SK-N-MC (cell line): ENCODE measurements at places on chromosomes 11 and 22.
A peak's percentile ranks its signal among the peaks of the same experiment; 100 is the strongest.

GRCh38 chr11:68397256-68397655 is 63.3 kb upstream of the PPP6R3 start:
- no peak for DNase-seq

DNA sequence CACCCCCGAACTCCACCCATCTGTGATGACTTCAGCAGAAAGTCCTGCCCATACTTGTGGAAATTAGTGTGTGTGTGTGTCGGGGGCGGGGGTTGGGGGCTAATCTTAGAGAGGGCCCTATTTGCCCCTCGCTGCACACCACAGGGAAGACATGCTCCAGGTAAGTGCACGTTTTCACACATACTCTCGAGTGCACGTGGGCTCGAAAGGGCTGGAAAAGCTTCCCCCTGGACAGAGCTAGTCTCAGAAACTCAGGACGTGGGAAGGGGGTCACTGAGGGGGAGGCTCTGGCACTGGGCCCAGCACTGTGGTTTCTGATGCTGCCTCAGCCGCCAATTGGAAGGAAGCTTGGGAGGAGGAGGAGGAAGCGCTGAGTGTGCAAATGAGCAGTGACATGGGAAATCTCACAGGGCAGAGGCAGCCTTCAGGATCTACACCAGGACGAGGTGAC is 40.7 kb upstream of the CD82 start:
- peak; percentile 47 for DNase-seq

GRCh38 chr22:19172213-19173046 is 6.1 kb downstream of the SLC25A1 start:
- DNase-seq = no peak

DNA sequence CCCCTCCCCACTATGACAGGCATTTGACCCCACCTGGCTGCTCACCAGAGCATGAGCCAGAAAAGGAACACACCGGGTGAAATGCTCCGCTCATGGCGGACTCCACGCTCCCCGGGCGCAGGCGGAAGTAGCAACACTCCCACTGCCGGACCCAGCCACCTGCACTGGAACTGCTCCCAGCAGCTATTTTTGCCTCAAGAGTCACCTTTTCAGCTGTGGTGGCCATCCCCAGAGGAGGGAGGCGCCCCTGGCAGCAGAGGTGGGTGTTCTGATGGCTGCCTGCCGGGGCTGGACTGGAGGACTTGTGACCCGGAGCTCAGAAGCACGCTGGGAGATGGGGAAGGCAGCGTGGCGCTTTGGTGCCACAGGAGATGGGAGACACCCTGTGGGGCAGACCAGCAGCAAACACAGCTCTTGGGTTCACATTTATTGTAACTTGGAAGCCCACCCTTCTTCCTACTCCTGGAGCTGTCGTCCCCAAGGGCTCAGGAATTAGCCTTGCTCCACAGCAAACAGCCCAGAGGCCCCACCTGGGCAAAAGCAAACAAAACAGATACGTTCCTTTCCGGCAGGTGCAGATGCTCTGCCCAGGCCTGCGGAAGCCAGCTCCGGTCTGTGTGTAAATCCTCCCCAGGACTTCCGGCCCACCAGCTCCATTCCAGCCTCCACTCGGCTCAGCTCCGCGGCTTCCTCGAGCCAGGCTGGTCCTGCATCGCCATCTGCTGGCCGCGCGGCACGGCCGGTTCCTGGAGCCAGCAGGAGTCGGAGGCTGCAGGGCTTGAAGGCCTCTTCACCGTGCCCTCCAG is 3.7 kb downstream of the RPS19BP1 start:
- peak; percentile 70 for DNase-seq

GRCh38 chr11:111097191-111097590 is 148.3 kb upstream of the POU2AF2 start:
- no peak for DNase-seq

- no peak for DNase-seq
These were observed 18.9 kb downstream of the TEAD1 start for GRCh38 chr11:12693094-12693478.

- no peak for DNase-seq
These were observed 199.7 kb downstream of the FAT3 start for GRCh38 chr11:92424281-92424680.

GRCh38 chr22:37509059-37509860 is 10.0 kb downstream of the CARD10 start:
- no peak for DNase-seq
